Activated gamma-delta T cell treated with anti-CD3 and anti-CD28 coated beads, Interleukin-2, amount 50 U/mL, for 16 hours (primary cell): ENCODE measurements at places on chromosomes 2 and 18.
A peak's percentile ranks its signal among the peaks of the same experiment; 100 is the strongest.

- no peak for DNase-seq
Measured at GRCh38 chr2:215418064-215418963, 17.6 kb downstream of the FN1 start.

- DNase-seq: no peak
Measured at GRCh38 chr2:202269585-202269984, 4.0 kb downstream of the NOP58 start.

DNA sequence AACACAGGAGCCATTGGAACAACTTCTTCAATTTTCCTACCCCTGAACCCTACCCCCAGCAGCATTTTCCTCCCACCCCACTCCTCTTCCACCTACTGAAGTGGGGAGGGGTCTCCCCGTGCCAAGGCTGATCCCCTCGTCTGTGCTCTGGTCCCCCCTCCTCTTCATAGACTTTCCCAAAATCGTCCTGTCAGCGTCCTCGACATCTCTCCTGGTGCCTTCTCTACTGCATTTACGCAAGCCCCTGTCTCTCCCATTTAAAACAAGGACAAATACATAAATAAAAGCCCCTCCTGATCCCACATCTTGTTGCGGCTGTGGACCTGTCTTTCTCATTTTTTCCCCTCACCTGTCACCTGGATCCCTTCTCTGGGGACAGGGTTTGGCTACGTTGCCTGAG, 42.2 kb downstream of the EMX1 start:
- DNase-seq: no peak

- peak; percentile 20 for DNase-seq
Measured at GRCh38 chr2:53786352-53786704, 425 bp downstream of the ASB3 start.

GRCh38 chr2:228318218-228318617, 136.7 kb upstream of the SPHKAP start:
- no peak for DNase-seq

DNA sequence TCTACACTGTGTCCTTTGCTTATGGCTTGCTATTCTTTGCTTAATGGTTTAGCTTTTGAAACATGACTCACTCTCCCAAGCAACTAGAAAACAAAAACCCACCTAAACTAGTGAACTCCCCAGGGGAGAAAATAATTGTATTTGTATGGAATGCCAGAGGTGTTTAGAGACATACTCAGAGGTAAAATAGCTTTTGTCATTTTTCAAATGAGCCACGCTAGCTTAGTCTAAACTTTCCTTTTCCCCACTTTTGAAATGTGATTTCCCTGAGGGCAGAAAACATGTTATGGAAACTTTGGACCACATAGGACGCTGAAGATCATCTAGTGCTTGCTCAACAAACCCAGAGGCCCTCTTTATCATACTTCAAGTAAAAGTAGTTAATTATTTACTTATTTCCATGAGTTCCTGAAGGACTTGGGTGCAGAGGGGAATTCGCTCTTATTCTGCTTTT, 16.5 kb upstream of the CYTIP start:
- DNase-seq: no peak

- DNase-seq: no peak
Measured at GRCh38 chr2:14231391-14231898, 401.1 kb upstream of the LRATD1 start.

DNA sequence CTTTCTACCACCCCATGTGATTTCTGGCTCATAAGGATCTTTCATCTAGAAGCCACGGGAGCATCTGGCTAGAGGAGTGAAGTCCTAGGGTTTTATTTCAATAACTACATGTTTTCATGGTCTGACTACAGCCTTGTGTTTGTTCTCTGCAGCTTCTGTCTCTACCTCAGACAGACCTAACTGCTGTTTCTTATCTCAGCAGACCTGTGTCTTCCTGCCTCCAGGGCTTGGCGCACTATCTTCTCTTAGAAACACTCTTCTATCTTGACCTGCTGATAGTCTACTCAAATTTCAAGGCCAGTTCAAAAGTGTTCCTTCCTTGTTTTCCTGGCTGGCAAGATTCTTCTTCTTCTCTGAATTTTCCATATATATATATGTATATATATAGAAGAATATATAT, 11.0 kb upstream of the TRIB2 start:
- no peak for DNase-seq

GRCh38 chr2:215851082-215851481, 162.3 kb downstream of the MREG start:
- DNase-seq: no peak

GRCh38 chr2:53381271-53381670, 386.3 kb upstream of the CHAC2 start:
- no peak for DNase-seq

- no peak for DNase-seq
Measured at GRCh38 chr2:64141674-64142405, 2.4 kb downstream of the PELI1 start.

DNA sequence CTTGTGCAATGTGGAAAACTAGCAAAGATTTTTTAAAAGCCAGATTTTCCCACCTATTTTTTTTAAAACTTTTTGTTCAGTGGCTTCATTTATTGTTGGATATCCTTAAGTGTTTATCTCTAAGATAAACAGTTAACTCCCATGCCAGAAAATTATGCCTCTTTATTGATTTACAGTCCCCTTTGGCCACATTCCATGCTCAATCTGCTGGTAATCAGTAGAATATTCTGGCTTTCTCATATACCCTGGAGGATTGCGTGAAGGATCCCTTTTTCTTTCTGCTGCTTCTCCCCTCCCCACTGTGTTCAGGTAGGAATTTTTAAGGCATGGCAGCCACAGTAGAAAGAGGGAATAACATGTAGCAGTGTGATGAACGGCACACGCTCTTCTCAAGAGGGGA, 2.6 kb downstream of the GRHL1 start:
- DNase-seq: no peak

GRCh38 chr18:33052886-33053285, 280.1 kb upstream of the KLHL14 start:
- DNase-seq: no peak

- no peak for DNase-seq
Measured at GRCh38 chr2:67923696-67924095, 139.1 kb downstream of the C1D start.

GRCh38 chr2:220278022-220278421, 650.6 kb downstream of the SLC4A3 start:
- DNase-seq: no peak

DNA sequence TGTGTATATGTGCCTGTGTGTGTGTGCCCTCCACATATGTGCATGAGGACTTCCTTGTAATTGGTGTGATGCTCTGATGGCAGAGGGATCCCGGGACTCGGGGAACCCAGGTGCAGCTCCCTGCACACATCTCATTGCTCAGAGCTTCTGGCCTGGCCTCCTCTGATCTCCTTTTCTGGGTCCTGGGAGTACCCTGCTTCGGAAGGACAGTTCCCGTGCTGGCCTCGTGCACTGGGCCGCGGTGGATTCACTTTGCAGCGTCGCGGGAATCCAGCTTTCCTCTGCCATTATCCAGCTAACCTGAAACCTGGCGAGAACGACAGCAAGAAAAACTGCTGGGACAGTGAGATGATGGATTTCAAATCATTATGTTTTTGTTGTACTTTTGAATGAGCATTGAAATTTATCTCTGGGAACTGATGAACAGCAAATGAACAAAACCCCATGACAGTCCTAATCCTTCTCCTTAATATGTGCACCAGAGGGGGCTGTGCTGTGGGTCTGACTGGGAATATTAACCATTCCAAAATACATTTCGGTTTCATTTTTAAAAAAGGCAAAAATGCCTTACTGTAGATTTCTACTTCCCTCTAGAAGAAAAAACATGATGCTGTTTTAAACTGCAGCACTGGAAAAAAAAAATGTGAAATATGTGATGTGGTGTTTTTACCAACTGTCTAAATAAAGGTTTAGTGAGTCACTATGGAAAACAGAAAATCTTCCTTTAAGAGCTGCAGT, 78.2 kb downstream of the PTGR3 start:
- DNase-seq: no peak

DNA sequence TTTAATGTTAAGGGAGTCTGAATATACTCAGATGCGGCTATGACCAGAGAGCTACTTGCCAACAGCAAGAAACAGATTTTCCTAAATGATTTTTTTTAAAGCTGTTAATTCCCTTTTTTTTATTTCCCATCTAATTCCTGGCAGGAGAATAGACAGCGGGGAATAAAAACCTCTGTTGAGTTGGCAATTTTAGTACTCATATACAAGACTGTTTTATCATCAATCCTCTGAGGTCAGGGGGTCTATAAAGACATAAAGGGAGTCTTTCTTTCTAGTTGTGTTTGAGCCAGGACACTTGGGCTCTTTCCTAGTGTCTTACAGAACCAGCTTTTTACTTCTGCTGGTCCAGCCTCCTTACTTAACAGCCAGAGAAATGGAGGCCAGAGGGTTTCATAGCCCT, 29.4 kb downstream of the MAIP1 start:
- no peak for DNase-seq

DNA sequence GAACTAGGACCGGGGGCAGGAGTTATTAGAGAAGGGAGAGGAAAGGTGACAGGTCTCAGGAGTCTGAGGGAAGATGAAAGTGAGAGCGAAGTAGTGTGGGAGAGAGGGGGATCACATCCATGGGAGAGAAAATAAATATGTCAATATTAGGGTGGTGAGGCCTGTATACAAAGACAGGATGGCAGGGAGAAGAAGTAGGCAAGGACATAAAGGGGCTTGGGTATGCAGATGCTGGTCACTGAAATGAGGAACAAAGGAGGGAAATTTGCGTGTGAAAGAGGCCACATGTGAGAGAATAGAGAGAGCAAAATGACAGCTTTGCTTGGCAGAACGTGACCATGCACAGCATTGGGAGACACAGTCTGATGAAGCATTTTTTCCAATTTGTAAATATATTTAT, 13.6 kb downstream of the METAP1D start:
- DNase-seq: no peak

DNA sequence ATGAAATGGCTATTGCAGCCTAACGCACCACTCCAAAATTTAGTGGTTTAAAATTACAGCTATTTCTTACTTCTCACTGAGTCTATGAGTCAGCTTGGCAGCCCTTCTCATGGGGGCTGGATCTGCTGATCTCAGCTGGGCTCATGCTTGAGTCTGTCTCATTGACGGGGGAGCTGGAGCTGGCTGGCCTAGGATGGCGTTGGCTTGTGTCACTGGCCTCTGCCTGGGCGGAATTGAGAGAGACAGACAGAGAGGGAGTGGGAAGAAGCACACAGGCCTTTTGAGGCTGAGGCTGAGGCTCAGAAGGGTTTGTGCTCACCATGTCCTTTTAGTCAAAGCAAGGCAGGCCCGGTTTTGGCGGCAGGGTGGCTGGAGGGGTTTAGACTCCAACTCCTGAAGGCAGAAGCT, 412.1 kb upstream of the MYT1L start:
- no peak for DNase-seq

DNA sequence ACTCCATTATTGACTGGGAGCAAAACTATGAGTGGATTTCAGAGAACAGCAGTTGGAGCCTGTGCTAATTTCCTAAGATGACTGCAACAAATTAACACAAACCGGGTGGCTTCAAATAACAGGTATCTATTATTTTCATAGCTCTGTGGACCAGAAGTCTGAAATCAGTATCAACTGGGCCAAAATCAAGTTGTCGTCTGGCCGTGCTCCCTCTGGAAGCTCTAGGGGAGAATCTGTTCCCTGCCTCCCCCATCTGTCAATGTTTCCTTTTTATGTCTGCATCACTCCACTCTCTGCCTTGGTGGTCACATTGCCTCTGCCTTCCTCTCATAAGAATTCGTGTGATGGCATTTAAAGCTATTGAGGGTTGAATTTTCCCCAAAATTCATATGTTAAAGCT, 269.8 kb downstream of the TMX3 start:
- no peak for DNase-seq

DNA sequence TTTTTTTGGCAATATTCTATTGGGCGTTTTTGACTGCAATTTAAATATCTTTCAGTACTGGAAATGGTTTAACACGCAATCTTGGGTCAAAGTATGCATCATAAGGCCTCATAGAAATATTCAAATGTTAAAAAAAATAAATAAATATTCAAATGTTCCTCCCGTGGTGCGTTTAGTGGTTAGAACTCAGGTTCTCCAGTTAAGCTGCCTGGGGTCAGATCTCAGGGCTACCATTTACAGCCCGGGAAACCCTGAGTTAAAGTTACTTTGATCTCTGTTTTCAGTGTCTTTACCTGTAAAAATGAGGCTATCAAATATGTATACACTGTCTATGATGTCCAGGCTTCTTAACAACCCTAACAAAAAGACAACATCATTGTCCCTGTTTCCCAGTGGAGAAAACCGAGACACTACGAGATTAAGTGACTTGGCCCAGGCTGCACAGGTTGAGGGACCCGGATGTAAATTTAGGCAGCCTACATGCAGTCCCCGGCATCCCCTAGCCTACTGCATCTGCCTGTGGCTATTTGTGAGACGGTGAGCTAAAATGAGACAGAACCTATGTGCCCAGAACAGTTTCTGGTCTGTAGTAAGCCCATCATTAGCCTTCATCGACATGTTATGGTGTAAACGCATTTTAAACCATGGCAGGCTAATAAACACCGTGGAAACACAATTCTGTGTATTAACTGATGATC, 1.7 kb downstream of the FHL2 start:
- no peak for DNase-seq

GRCh38 chr2:238159071-238159539, 335 bp downstream of the ERFE start:
- no peak for DNase-seq

DNA sequence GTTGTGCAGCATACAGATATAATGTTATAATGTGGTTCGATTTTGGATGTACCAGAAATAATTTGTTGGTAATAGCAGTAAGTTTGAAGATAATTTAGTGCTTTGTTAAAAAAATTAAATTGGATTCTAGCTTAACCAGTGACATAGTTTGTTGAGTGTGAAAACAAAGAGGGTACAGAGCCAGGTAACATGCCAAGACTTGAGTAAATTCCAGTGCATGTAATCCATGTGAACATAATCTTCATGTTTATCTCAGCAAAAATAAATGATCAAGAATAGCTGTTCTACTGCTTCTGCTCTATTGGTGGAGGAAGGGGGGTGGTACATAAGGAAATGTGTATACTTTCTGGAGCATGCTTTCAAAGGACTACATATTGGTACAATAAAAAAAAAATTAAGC, 165.8 kb downstream of the DNAH7 start:
- DNase-seq: no peak

DNA sequence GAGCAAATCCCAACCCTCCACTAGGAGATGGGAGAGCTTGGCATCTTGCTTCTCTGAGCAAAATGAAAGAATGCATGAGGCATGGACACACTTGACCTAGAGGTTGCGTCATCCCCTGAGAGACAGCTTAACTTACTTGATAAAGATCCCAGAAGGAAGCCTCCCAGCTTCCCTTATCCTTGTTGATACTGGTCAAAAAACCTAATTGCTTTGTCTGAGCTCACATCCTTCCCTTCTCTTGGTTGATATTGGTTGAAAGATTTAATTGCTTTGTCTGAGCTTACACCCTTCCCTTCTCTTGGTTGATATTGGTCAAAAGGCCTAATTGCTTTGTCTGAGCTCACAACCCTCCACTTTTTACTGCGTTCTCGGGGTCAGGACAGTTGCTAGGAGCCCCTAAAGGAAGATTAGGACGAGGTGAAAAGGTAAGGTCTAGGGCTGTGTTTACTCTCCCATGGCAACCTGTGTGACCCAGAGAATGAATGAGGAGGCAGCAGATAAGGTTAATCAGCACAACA, 12.2 kb upstream of the BOD1L2 start:
- DNase-seq: no peak

GRCh38 chr2:62074233-62074632, 121.7 kb upstream of the B3GNT2 start:
- DNase-seq: no peak

- no peak for DNase-seq
Measured at GRCh38 chr18:68893354-68893753, 95.5 kb downstream of the CCDC102B start.

GRCh38 chr2:213216461-213216860, 65.0 kb upstream of the IKZF2 start:
- no peak for DNase-seq

GRCh38 chr18:36534154-36534688, 236.7 kb downstream of the FHOD3 start:
- no peak for DNase-seq
